ENCODE measurements at places on chromosomes 12 and 14. TPM values are rescaled to one million over a fixed set of nuclear protein-coding genes. Genes with fewer than 3 reads are reported as not detected.

- no peaks in the 10 kb centered on the region for H3K4me1 ChIP-seq
- H3K27me3 ChIP-seq: no peaks in the 10 kb centered on the region
- no peak overlapping the region for H3K4me3 ChIP-seq
- H3K27ac ChIP-seq: no peak overlapping the region
Observed at GRCh38 chr12:52812749-52813148, 1.2 kb downstream of the KRT4 start.

- H3K4me3 ChIP-seq: peak overlapping the region; percentile 78
- no peak for DNase-seq
- H3K27me3 ChIP-seq: no peaks in the 10 kb centered on the region
Observed at GRCh38 chr14:65101631-65102440, 481 bp downstream of the MAX start.

- no peaks in the 10 kb centered on the region for H3K36me3 ChIP-seq
- no peak overlapping the region for H3K4me3 ChIP-seq
- H3K27me3 ChIP-seq: no peaks in the 10 kb centered on the region
- no peak for DNase-seq
- no peak overlapping the region for H3K27ac ChIP-seq
- peaks cover 5% of the 10 kb centered on the region for H3K4me1 ChIP-seq
Observed at GRCh38 chr12:53575502-53576249, 50.5 kb downstream of the ATF7 start.

Gene CDCA3
- 6.9 TPM for total RNA-seq

DNA sequence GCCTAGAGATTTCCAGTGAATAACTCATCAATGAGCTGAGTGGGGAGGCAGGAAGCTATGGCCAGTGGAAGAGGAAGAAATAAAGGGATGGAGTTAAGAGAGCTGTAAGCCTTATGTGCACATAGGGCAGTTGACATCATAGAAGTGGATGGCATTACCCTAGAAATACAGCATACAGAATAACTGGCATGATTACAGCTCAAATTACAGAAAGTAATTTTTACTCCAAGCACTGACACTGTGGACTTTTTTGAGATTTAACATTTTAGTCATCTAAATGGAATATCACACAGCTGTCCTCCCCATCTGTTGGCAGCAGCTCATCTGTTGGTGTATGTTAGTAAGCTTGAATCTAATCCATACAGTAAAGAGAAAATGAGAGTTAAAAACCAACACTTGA lies 5.4 kb upstream of the IPO8 start:
- H3K27me3 ChIP-seq: no peaks in the 10 kb centered on the region
- H3K4me3 ChIP-seq: no peak overlapping the region
- peaks cover 7% of the 10 kb centered on the region for H3K4me1 ChIP-seq
- no peak for DNase-seq
- H3K36me3 ChIP-seq: no peaks in the 10 kb centered on the region

DNA sequence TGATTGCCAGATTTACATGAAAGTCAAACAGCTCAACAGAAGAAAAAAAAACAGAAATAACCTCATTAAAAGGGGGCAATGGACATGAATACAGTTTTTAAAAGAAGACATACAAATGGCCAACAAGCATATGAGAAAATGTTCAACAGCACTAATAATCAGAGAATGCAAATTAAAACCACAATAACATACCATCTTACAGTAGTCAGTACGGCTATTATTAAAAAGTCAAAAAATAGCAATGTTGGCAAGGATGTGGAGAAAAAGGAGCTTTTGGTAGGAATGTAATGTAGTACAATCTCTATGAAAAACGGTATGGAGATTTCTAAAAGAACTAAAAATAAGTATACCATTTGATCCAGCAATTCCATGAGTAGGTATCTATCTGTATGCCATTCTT lies 272.1 kb downstream of the CEP128 start:
- no peak overlapping the region for H3K4me3 ChIP-seq
- H3K27me3 ChIP-seq: no peaks in the 10 kb centered on the region
- no peaks in the 10 kb centered on the region for H3K36me3 ChIP-seq
- H3K27ac ChIP-seq: no peak overlapping the region
- H3K4me1 ChIP-seq: no peaks in the 10 kb centered on the region

GRCh38 chr12:52618216-52618615 lies at the start of gene KRT73:
Gene KRT73 (minus strand): TSS chr12:52618559. CDS start chr12:52618524, 35 bp downstream.
- H3K27me3 ChIP-seq: no peaks in the 10 kb centered on the region
- H3K27ac ChIP-seq: no peak within 1 kb of the TSS
- H3K36me3 ChIP-seq: no peaks in the 10 kb centered on the region
- DNase-seq: no peak

- no peaks in the 10 kb centered on the region for H3K4me1 ChIP-seq
- no peak overlapping the region for H3K27ac ChIP-seq
- no peaks in the 10 kb centered on the region for H3K27me3 ChIP-seq
- H3K4me3 ChIP-seq: no peak overlapping the region
Observed at GRCh38 chr12:71548893-71549292, 109.3 kb downstream of the LGR5 start.

Gene BCL7A
- 10.7 TPM for total RNA-seq

DNA sequence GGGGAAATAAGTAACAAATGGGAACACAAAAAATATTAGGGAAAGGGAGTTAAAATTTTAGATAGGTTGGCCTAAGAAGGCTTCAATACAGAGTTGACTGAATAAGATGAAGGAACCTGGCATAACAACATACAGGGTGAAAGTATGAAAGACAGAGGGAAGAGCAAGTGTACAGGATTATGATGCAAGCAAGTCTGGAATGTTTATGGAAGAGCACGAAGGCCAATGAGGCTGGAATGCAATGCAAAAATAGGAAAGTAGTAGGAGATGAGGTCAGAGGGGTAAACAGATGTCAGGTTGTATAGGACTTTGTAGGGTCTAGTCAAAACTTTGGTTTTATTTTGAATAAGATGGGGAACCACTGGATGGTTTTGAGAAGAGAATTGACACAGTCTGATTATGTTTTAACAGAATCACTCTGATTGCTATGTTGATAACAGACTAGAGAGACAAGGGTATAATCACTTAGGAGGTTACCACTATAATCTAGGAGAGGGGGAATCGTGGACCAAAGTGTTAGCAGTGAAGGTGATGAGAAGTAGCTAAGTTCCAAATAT lies 96.8 kb downstream of the OSBPL8 start:
- H3K36me3 ChIP-seq: no peaks in the 10 kb centered on the region

Gene PZP
- total RNA-seq: 0.30 TPM

DNA sequence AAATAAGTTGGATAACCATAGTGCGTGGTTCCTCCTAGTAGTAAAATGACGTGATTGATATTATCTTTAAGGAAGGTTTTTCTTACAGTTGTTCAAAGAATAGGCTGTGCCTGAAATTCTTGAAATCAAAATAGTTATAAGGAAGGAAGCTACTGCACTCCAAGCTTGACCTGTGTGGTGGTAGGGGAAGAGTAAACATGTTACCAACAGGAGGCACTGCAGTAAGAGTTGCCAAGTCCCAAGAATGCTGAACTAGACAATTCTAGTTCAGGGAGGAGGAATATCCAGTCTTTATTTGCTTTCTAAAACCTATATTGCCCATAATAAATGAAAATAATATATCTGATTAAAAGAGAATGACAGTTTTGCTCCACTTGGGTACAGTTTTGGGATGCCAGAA lies 764.5 kb downstream of the TMTC2 start:
- no peaks in the 10 kb centered on the region for H3K27me3 ChIP-seq
- no peaks in the 10 kb centered on the region for H3K4me1 ChIP-seq
- no peak overlapping the region for H3K27ac ChIP-seq
- no peak overlapping the region for H3K4me3 ChIP-seq

DNA sequence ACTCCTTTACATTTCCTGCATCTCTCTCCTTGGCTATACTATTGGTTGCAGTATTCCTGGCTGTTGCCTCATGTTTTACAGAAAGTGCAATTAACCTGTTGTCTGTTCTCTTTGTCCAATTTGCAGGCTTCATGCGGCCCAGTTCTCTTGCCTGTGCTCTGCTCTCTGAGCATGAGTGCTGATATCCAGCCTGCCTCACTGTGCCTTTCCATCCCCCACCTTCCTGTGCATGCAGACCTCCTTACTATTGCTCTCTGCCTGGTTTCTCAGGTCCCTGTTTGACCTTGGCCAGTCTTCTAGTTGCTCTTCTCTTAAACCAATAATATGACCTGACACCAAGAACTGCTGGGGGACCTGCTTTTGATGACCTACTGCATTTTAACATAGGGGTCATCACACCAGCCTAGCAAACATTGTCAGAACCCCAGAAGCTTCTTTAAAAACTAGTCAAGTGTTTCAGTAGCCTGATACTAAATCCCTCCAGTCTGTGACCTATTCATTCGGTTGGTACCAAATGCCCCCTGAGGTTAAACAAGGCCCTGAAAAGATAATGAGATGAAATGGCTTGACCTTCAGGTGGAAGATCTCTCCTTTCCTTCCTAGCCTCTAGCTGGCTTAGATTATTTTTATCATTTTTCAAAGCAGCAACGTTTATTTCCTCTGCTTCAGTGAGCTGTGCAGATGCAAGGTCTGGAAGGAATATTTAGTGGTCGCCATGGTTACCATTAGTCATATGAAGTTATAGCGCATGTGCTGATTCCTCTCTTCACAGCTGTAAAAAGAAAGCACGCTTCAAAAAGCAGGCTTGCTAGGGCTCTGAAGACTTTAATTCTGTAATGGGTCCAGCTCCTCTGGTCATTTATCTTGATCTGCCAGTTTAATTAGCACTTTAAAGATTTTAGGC lies 216.5 kb downstream of the PHLDA1 start:
- no peaks in the 10 kb centered on the region for H3K27me3 ChIP-seq
- no peak overlapping the region for H3K4me3 ChIP-seq
- DNase-seq: no peak
- H3K36me3 ChIP-seq: no peaks in the 10 kb centered on the region

DNA sequence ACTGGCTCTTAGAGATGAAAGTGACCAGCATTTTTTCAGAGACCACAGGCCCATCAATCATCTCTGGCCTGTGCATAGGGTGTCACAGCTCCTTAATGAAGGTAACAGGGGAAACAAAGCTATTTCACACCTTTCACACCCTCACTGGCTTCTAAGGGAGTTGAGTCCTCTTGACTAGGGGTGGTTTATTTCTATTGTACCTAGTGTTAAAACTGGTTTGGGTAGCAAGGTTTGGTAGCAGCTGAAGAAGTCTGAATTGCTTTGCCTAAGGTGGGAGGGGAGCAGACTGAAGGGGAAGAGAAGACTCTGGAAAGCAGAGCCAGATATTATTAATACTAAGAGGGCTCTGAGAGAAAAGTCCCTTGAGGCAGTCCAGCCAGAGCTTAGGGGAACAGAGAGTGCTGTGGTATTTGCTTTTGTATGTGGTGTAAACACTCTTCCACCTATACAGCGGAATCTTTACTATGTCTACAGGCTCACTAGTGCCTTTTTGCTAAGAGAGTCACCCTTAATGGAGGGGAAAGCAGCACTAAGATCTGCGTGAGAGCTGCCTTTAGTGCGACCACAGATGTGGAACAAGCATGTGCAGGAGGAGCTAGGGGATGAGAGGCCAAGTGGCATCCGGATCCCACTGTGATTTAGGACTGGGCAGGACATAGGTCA lies 95.8 kb downstream of the STXBP6 start:
- no peak overlapping the region for H3K4me3 ChIP-seq
- no peak overlapping the region for H3K27ac ChIP-seq
- H3K36me3 ChIP-seq: no peaks in the 10 kb centered on the region
- H3K4me1 ChIP-seq: no peaks in the 10 kb centered on the region

DNA sequence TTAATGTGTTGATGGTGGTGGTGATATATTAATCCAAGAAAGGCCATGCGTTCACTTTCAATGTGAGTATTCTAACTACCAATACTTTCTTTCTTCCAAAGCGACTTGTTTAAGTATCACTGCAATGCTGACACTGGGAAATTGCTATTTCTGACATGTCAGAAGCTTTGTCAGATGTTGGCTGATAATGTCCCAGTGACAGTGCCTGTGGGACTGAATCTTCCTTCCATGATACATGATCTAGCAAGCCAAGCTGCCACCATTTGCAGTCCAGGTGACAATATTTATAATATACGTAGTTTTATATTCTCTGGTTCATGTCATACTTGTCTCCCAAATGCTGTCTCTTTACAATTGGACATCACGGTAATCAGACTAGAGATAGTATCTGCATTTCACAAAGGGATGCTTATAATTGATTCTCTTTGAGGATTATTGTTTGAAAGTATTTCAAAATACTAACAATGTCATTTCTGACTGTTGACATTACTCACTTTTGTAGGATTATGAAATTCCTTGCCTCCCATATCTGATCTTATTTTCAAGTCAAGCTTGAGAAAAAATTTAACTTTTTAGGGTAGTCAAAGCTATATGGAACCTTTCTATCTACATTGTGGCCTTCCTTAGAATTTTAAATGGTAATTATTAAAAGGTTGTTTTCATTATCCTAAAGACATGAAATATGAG lies 57.3 kb downstream of the KNTC1 start:
- H3K36me3 ChIP-seq: no peaks in the 10 kb centered on the region
- no peaks in the 10 kb centered on the region for H3K4me1 ChIP-seq
- no peak for DNase-seq

Gene TULP3
- total RNA-seq: 34.3 TPM

DNA sequence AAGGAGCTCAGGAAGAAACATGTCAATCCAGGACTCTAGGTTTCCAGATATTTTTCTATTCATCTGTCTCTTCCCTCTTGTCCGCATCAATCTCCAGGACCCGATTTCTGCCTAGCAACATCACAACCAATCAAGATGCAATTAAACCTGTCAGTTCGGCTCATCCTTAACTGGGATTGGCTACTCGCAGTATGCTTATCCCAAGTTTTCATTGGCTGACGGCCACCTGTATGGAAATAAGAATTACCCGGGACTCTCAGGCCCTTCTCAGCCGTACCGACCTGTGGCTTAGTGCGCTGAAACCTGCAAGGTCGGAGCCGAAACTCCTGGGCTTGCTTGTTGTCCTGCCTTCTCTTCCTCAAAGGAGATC lies 20.4 kb upstream of the ATP5MC2 start:
- H3K4me3 ChIP-seq: peak overlapping the region; percentile 13
- no peaks in the 10 kb centered on the region for H3K36me3 ChIP-seq
- peaks cover 2% of the 10 kb centered on the region for H3K27me3 ChIP-seq
- no peak overlapping the region for H3K27ac ChIP-seq
- DNase-seq: peak; percentile 54

DNA sequence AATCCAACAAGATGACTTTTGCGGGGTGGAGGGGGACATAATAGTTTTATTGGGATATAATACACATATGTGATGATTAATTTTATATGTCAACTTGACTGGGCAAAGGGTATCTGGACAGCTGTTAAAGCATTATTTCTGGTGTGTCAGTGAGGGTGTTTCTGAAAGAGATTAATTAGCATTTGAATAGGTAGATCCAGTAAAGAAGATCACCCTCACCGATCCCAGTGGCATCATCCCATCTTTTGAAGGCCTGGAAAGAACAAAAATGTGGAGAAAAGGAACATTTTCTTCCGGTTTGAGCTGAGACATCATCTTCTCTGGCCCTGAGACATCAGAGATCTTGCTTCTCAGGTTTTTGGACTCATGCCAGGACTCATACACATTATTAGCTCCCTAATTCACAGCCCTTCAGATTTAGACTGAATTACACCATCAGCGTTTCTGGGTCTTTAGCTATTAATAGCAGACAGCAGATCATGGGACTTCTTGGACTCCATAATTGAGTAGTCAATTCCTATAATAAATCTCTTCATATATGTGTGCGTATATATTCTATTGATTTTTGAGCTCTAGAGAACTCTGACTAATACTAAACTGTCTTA lies 283.6 kb downstream of the PCNX1 start:
- H3K36me3 ChIP-seq: no peaks in the 10 kb centered on the region
- H3K27me3 ChIP-seq: no peaks in the 10 kb centered on the region
- no peak overlapping the region for H3K4me3 ChIP-seq
- no peak for DNase-seq
- no peaks in the 10 kb centered on the region for H3K4me1 ChIP-seq

Gene ETFBKMT
- 3.1 TPM for total RNA-seq

All from tibial nerve (tissue), 4 donors.